Stimulated activated CD8-positive, alpha-beta memory T cell treated with anti-CD3 and anti-CD28 coated beads, Interleukin-15, amount 100 ng/mL, for 48 hours (primary cell): ENCODE measurements at places on chromosomes 11 and 22.

DNA sequence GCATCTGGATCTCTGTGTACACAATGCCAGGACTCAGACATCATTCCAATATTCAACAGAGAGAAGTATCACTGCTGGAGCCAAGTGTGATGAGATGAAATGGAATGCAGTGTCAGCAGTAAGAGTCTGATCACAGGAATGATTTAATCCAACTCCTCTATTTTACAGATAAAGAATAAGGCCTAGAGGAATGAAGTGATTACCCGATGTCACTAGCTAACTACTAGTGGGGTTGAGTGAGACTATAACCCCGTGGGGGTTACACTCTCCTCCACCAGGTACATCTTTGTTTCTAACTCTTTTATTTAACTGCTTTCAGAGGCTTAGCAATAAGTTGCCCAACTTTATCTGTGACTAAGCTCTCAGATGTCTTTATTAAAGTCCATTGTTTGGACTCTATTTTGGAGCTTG is 94.2 kb upstream of the FAT3 start:
- DNase-seq = no peak

- DNase-seq = no peak
Measured at GRCh38 chr22:19703869-19704268, 10.4 kb upstream of the SEPTIN5 start.

DNA sequence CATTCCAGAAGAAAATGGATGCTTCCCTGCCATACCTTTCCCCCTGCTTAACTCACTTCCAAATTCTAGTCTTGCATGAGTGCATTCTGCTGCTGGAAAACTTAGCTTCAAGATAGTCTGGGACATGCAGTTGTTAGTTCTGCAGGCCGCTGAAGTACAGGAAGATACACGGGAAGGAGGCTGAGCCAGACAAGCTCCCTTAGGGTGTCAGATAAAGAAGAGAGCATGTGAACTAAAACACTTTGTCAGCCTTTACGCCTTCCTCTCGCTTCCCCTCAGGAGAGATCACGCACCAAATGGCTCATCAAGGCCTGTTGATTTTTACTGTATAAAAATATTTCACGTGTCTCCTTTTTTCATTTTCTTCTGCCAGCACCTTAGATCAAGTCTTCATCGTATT is 420.7 kb downstream of the INSC start:
- DNase-seq = no peak

- no peak for DNase-seq
Measured at GRCh38 chr22:48772286-48772907, 1055.3 kb downstream of the BRD1 start.

- no peak for DNase-seq
Measured at GRCh38 chr11:131537748-131538147, 167.3 kb downstream of the NTM start.

DNA sequence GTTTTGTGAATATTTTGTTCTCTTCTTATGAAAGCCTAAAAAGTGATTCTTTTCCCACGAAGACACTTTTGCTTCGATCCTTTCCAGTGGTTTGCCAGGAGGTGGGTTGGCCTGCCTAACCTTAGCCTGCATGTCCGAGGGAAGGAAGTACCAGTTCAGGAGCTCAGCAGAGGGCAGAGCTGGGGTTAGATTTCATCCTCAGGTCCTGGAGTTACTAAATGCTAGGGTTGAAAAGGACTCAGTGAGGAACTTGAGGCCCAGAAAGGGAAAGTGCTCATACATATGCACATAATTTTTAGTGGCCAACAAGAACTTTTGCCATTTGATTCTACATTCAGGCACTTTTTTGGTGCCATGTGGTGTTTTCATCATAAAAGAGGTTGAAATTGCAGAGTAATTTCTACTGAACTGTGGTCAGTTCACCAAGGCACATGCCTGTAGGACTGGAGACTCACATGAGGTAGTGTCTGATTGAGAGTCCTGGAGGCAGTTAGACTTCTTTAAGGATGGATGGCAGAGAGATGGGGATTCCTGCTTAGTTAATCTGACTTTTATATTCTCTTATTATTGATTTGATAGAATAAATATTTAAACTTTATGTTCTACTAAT is 36.7 kb downstream of the NCAM1 start:
- no peak for DNase-seq
